Activated naive CD4-positive, alpha-beta T cell treated with anti-CD3 and anti-CD28 coated beads for 36 hours (primary cell): ENCODE measurements at places on chromosomes 11 and 22.

- no peak for DNase-seq
Observed at GRCh38 chr11:64314146-64314804, 3.1 kb downstream of the TRMT112 start.

DNA sequence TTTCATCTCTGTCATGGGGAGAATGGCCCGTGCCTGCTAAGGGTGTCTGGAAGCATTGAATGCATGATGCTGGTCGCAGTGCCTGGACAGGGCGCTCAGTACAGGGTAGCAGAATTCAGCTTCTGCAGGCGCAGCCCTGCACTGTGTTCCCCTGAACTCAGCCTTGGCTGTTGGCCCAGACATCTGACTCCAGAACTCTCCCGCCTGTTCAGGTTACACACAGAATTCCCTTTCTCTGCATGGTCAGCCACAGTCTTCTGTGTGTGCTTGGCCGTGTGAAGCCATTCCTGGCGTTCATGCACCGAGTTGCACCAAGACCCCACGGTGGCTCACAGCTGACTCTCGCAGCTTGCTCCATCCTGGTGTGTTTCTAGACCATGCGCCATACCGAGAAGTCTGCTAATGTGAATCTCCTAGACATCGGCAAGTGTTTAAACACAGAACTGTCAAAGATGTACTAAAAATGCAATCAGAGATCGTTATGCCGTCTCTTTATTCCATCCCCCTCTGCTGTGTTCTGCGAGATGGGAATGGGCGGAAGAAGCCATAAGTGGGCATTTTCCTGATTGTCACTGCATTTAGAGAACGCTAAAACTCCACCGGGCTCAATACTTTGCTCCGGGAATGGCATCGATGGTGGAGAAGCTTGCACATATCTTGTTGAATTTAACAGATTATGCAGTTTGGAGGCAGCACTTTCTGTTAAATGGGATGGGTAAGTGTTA lies 55.6 kb downstream of the MPPED1 start:
- no peak for DNase-seq

DNA sequence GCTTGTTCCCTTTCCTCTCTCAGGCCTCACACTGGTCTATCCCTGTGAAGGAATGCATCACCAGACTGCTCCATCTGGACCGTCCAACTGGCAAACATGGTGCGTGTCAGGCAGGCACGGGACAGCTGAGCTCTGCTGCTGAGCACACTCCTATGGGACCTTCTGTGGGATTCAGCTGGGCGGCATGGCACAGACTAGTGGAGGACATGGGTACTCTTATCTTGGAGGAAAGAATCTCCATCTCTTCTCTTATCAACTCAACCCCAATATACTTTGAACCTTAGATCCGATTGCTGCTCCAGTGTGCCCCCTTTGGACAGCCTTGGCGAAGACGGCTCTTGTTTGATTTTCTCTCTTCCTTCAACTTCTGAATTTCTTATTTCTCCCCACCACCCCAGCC lies 593.6 kb downstream of the ETS1 start:
- DNase-seq: no peak

GRCh38 chr22:24068377-24068680 lies 57.2 kb downstream of the CABIN1 start:
- no peak for DNase-seq

- no peak for DNase-seq
Observed at GRCh38 chr11:100929377-100929776, 200.2 kb downstream of the PGR start.

- DNase-seq: peak; percentile 19
Observed at GRCh38 chr22:42116848-42117424, 13.7 kb downstream of the CYP2D6 start.

DNA sequence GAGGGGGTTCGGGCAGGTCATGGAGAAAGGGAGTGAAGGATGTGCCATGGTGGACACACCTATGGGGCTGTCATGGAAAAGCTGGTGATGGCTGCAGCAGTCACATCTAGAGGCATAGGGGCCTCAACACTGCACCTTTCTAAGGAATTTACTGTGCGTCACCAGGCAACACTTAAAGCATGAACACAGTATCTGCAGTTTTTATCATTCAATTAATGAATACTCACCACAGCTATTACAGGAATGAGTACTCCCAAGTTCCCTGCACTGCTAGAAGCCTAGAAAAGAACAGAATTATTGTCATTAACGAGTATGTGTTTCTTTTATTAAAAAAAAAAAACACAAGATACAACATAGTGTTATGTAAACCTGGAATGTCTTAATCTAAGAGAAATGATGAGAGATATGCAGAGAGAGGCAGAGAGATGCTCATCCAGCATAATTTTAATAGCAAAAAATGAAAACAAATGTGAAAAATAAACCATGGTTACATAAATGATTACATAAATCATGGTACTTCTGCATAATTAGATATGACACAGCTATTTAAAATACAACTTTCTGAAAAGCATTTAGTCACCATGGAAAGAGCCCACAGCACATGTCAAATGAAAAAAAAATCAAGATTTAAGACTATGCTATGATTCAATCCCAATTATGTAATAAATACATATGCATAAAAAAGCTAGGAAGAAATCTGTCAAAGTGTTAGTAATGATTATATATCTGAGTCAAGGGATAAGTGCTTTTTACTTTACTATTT lies 19.2 kb downstream of the SERPIND1 start:
- no peak for DNase-seq

DNA sequence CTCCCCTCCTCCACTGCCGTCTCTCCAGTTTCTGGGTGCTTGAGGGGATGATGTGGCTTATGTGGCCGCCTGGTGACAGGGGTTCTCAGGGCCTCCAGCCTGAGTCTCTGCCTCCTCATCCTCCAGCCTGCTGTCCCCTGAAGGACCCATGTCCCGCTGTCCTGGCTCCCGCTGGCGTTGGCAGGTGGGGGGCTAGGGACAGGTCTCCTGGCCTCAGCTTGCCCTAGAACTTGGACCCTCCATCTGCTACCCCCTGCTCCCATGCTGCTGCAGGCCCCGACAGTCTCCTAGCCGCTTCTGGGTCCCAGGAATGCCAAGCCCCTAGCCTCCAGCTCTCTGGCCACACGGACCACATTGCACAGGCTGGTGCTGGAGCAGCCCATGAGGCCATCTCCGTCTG lies 13.9 kb upstream of the CELSR1 start:
- DNase-seq: no peak

GRCh38 chr22:49586244-49586748 lies 241.4 kb downstream of the BRD1 start:
- no peak for DNase-seq

DNA sequence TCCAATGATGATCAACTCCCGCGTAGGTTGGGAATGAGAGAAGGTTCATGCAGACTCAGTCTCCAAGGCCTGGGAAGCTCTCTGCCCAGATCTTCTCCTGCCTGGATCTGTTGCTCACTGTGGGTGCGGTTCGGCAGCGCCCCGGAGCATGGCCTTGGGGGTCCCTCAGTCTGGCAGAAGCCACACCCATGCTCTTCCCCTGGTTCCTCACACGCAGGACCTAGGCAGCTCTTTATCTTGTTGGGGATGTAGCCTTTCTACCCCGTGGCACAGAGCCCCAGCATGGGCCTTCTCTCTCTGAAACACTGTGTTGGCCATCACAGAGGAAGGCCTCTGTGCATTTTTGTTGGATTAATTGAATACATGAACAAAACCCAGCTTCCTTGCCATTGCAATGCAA lies 1461.6 kb downstream of the BRD1 start:
- no peak for DNase-seq

DNA sequence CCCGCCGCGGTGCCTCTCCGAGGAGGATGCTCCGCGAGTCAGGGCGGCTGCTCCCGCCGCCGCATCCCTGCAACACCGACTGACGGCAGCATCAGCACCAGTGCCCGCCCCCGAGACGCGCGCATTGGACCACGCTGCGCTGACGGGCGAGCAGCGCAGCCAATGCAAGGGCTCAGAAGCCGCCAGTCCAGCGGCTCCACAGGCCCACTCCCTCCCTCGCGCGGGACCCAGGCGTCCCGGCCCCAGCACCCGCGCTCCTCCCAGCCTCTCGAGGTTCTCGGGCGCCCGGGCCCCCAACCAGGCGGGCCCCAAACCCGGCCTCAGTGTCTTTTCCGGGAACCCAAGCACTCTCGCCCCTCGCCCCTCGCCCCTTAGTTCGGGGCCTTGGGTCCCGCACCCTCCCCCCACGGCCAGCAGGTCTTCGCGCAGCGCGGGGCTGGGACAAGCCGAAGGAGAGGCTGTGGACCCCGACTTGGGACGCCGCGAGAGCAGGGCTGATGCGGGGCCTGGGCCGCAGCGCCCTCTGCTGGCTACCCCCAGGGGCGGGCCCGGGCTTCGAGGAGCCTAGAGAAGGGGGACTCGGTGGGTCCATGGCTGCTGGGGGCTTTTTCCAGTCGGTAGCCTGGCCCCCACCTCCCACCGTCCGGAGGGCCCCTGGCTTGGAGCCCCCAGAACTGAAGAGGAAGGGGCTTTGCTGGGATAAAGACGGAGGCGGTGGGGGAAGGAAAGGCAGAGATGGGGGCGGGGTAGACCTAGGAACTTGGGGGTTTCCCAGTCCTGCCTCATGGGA lies at the start of gene NRXN2:
NRXN2 (minus strand) TSS at position 81 of the 790 bp plus-strand sequence. CDS start 9,498 bp downstream, outside the sequence.
- DNase-seq: peak; percentile 91
